Stimulated activated CD4-positive, alpha-beta T cell treated with anti-CD3 and anti-CD28 coated beads, Interleukin-4, amount 100 ng/mL, for 24 hours (primary cell): ENCODE measurements at places on chromosomes 3 and 15.

DNA sequence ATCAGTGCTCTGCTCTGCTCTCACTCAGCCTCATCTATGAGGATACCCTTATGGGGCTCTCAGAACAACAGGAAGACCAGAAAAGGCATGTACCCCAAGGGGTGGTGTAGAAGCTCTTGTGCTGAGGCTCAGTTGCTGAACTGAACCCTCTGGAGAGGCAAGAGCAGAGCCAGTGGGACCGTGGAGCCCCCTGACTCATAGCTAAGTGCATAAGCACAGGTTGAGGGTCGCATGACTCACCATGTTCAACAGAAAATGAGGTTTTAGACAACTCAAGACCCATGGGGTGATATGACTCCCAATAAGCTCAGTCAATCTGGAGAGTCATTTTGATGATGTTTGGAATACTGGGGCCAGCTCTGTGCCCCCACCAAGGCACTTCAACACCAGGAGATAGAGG, 37.3 kb downstream of the CRYGS start:
- peak; percentile 43 for DNase-seq

DNA sequence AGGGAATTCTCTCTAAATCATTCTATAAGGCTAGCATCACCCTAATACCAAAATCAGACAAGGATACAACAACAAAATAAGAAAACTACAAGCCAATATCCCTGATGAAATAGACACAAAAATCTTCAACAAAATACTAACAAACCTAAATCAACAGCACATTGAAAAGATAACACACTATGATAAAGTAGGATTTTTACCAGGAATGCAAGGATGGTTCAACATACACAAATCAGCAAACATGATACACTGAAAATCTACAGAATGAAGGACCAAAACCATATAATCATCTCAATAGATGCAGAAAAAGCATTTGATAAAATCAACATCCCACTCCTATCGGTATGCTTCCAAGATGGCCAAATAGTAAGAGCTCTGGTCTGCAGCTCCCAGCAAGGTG, 39.5 kb downstream of the ALDH1A2 start:
- DNase-seq: no peak

DNA sequence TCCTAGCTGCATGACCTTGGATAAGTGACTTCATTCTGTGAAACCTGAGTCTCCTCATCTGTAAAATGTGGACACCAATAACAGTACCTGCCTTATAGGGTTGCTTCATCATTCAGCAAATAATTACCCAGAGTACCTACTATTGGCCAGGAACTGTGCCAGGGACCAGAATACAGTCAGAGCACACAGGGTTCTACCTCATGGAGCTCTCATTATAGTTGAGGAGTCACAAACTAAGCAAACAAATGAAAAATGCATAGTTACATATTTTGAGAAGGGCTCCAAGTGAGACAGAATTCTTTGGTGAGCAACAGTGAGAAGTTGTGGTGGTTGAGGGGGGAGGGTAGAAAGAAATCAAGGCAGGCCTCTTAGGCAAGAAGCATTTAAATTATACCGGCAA, 308.6 kb upstream of the WNT5A start:
- DNase-seq: no peak

GRCh38 chr3:11335056-11335608, 62.9 kb downstream of the ATG7 start:
- peak; percentile 33 for DNase-seq

- DNase-seq: no peak
Observed at GRCh38 chr3:175258763-175259162, 399.6 kb downstream of the NAALADL2 start.

- DNase-seq: peak; percentile 19
Observed at GRCh38 chr15:66940368-66940767, 125.0 kb upstream of the SMAD3 start.
